ENCODE measurements at places on chromosomes 5 and 9.

- no peak for DNase-seq
Observed at GRCh38 chr5:151298063-151298855, 5.3 kb downstream of the SLC36A3 start.

GRCh38 chr5:50855001-50855400, 188.6 kb downstream of the PARP8 start:
- DNase-seq = no peak

DNA sequence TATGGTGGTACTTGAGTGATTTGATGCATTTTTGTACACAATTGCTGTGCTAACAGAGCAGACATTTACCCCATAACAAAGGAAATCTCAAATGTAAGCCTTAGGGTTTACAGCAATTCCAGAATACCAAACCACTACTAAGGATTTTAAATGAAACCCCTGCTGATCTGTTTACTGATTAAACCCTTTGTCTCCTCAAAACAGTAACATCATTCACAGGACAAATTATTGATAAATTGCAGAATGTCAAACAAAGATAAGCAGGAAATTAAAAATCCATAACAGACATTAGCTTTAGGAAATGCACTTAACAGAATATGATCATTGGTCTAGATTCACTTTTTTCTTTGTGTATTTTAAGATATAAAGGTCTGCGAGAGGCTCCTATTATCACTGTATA, 1016.4 kb upstream of the DMAC1 start:
- DNase-seq = no peak

GRCh38 chr9:132507670-132508469, 74.5 kb upstream of the BARHL1 start:
- peak; percentile 28 for DNase-seq

- no peak for DNase-seq
Observed at GRCh38 chr5:20367178-20367577, 379.2 kb upstream of the CDH18 start.

DNA sequence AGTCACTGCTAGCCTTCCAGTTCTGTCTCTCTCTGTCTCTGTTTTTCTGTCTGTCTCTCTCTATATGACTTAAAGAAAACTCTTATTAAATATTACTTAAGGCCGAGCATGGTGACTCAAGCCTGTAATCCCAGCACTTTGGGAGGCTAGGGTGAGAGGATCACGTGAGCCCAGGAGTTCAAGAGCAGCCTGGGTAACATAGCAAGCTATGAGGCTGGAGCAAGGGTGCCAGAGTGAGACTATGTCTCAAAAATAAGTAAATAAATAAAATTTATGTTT, 1.7 kb upstream of the GBGT1 start:
- no peak for DNase-seq

- no peak for DNase-seq
Observed at GRCh38 chr5:152644029-152644728, 239.1 kb upstream of the NMUR2 start.

DNA sequence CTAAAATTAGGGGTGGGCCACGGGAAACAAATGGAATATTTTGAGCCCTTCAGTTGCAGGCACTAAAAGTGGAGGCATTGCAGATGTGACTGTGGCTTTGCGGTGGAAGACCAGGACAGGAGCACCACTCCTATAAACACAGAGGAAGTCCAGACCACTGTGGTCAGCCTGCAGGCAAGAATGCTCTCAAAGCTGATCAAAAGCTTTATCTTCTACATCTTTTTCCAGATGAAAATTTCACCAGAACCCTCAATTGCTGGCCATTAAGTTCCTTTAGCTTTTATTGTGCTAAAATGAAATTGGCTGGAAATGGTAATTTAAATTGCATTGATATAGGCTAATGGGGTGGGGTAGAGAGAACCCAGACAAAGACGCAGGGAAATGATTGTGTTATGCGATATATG, 208.8 kb downstream of the ERCC6L2 start:
- DNase-seq = no peak

- no peak for DNase-seq
Observed at GRCh38 chr5:93532370-93532769, 48.6 kb downstream of the NR2F1-AS1 start.

GRCh38 chr5:97087138-97087537, 55.3 kb downstream of the LIX1 start:
- no peak for DNase-seq

DNA sequence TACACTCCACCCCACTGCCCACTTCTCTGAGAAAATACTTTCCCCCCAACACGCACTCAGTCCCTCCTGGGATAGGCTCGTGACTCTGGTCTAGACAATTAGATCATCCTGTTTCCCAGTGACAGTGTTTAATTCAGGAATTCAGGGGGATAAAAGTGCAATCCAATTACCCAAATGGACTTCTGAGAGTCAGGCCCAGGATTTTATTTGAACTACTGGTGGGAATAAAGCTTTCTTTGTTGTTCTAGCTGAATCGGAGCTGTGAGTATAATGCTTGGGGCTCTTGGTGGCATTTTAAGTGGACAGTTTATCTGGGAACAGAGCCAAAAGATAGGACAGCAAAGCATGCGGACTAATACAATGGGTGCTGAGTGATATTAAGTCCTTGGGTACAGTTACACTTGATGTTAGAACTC, 683.3 kb downstream of the MAT2B start:
- no peak for DNase-seq

DNA sequence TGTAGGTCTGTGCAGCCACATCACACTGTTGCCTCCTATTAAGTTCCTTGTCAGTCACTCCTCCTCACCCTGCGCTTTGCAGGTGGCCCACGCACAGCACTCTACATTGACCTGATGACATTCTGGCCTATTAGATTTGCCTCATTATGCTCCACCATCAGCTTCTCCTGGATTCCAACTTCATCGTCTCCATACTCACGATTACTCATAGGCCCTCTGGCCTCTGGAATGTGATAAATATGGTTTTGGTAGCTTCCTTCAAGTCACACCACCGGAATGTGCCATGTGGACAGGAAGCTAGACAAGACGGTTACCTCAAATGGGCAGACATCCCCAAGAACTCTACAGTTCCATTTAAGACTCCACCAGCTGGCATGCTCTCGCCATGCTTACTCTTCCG, 158.0 kb upstream of the LHFPL2 start:
- no peak for DNase-seq

- no peak for DNase-seq
Observed at GRCh38 chr9:89878687-89879086, 273.9 kb downstream of the GADD45G start.

DNA sequence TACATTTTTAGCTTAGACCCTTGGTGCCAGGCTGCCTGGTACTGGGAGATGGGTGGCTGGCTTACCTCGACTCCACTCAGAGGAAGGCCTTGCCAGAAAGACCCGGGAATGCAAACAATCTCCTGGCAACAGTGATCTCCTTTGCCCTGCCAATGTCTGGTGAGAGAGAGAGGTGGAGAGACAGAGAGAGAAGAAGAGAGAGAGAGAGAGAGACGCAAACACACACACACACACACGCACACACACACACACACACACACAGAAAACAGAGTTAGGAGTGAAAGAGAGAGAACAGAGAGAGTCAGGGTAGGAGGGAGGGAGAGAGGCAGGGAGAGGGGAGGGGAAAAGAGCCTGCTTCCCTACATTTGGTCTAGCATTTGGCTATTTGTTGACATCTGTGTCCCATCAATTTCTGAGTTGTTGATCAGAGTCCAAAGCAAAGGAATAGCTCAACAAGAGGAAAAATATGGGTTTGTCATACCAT, 181.6 kb upstream of the MAP1B start:
- DNase-seq = no peak

- DNase-seq = no peak
Observed at GRCh38 chr9:114281473-114282103, 41.3 kb upstream of the ORM1 start.

DNA sequence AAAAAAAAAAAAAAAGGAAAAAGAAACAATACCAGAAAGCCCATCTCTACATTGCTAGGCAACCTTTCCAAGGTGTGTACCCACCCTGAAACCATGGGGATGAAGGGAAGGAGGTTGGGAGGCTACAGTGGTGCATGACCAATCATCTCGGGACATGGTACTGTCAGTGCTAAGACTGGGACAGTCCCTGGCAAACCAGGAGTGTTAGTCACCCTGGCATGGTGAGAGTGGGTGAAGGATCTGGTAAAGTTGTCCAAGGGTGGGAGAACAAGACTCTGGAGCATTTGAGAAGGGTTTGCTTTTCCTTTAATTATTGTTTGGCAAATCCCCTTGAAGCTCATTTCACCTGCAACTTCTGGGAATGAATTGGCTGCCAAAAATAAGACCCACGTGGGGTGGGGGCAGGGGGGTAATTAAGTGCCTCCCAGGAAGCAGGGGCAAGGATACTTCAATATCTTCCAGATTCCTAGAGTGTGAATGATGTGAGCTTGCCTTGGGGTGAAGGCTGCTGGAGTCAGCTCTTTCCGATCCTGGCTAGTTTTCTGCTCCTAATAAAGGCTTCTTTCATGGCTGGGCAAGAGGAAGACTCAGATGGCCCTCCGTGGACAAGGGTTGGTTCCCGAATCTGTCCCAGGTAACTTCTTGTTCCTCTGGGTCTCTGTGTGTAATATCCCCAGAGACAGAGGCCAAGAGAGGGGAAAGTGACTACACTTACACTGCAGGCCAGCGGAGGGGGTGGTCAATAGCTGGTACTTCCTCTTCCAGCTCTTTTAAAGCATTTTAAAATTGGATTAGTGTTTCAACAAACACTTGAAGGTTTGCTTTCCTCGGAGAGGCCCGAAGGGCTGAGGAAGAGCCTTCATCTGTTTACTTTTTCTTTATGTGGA, 61.6 kb upstream of the SPRY4 start:
- no peak for DNase-seq

Data from stimulated activated CD8-positive, alpha-beta memory T cell treated with anti-CD3 and anti-CD28 coated beads, Interleukin-4, amount 100 ng/mL, for 4 hours (primary cell).